ENCODE measurements at places on chromosomes 3 and 15.
A peak's percentile ranks its signal among the peaks of the same experiment; 100 is the strongest.

DNA sequence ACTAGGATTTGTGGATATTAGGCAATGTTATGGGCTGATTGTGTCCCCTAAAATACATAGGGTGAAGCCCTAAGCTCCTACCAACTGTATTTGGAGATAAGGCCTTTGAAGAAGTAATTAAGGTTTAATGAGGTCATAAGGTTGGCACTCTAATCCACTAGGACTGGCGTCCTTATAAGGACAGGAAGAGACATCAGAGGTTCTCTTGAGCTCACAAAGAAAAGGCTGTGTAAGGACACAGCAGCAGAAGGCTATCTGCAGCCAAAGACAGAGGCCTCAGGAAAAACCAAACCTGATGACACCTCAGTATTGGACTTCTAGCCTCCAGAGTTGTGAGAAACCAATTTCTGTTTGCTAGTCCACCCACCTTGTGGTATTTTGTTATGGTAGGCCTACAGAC is 416.7 kb downstream of the ZBTB20 start:
- no peak for DNase-seq

DNA sequence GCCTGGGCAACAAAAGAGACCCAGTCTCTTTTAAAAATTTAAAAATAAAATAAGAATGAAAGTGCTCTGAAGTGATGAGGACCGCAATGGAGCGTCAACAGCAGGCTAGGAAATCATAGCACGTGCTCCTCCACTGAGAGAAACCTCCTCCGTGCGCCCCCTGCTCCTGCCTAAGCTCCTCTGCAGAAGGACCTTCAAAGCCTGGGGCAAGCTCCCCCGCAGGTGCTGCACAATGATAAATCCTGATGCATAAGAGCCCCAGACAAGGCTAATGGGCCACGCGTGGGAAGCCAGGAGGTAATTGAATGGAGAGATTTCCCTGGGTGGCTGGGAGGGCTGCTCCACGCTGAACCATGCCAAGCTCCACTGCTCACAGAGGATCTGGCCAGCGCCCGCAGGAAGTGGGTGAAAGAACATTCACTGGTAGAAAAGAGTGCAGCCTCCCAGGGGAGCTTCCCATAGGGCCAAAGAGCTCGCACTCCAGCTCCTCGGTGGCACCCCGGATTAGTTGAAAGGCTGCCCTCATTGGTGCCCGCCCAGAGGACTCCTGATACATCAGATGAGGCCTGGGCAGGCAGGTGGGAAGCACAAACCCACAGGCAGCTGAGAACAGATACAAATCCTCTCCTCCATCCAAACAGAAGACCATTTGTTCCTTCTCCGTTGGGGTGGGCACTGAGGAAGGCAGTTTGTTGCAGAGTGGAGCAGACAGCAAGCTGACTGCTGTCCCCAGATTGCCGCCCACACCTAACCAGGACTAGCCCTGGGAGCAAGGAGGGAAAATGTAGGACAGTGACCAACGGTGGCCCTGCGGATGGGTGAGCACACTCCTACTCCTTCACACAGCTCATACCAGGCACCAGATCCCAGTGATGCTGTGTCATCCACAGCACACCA is 52.5 kb downstream of the CPN2 start:
- DNase-seq: no peak

DNA sequence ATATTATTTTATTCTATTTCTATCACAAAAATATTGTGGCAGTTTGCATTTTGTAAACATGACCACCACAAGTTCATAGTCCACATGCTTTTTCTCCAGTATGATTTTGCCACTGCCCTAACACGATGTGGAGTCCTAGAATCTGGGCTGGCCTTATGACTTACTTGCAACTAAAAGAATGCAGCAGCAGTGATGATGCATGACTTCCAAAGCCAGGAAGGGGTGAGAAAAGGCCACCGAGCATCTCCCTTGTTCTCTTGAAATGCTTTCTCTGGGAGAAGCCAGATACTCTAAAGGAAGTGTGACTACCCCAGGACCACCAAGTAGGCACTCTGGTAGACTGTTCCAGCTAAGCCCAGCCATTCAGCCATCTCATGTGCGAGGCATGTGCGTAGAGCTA is 191.6 kb upstream of the MRPL3 start:
- DNase-seq: no peak

GRCh38 chr3:197730200-197730599 is 6.5 kb downstream of the RUBCN start:
- no peak for DNase-seq

GRCh38 chr3:20878691-20879090 is 692.7 kb upstream of the SGO1 start:
- DNase-seq: no peak

- DNase-seq: peak; percentile 25
These were observed 778 bp upstream of the AP4E1 start for GRCh38 chr15:50907601-50908208.

GRCh38 chr3:145266368-145266767 is 894.6 kb downstream of the PLOD2 start:
- no peak for DNase-seq

DNA sequence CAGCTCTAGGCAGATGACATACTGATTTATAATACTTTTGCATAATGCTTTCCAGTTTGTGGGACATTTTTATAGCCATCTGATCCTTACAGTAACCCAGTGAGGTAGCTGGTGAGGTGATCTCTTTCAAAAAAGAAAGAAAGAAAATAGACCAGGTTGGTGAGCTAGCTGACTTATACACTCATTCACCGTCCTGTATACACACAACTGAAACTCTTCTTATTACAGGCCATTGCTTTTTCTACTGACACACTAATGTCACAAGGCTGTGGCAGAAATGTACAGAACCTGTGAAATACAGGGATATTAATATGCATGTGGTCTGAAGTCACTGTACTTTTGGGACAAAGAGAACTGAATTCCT is 150.2 kb upstream of the BHLHE40 start:
- DNase-seq: no peak

DNA sequence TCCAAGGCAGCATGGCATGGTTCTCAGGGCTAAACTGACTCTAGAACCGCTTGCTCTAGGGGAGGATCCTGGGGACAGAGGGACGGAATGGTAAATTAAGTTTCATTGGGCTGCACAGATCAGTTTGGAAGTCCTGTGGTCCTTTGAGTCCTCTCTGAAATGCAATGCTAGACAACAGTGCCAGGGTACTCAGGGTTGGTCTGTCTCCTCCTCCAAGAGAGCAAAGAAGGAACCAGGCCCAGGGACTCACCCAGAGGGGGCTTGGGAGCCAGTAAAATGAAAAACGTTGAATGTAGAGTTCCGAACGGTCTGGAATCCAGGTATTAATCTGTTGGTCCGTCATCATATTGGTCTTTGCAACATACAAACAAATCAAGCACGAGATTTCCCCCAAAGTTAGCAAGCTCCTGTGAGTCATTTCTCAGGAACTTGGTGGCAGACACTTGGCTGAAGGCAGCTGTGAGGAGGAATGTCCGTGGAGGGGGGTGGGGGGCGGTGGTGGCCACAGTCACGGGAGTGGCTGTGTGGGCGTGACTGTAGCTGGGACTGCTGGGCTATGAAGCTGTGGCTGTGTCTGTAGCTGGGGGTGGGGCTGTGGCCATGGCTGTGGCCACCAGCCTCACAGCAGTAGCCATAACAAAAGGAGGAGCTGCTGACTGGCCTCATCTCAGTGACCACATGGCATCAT is 361.0 kb downstream of the SHQ1 start:
- peak; percentile 93 for DNase-seq

DNA sequence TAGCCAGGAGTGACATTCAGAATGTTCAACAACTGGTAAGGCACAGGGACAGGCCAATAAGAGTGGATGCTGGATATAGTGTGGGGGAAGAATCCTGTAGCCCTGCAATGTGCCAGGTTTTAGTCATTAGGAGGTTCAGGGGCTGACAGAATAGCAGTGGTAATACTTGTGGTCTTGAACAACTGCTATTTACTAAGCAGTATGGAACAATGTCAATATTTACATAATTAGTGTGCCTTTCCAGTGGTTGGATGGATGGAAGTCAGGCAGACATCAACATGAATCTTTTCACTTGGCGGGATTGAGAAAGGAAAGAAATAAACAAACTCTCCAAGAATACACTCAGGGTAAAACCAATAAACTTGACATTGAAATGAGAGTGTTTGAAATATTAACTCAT is 55.1 kb downstream of the OTOL1 start:
- no peak for DNase-seq

GRCh38 chr3:65573548-65574116 is 465.1 kb downstream of the MAGI1 start:
- DNase-seq: no peak

GRCh38 chr3:56879436-56880215 is 77.9 kb upstream of the ARHGEF3 start:
- DNase-seq: no peak

GRCh38 chr15:62391641-62392262 is 226.7 kb upstream of the C2CD4B start:
- peak; percentile 27 for DNase-seq

GRCh38 chr3:52402101-52402521 is 42.8 kb downstream of the SEMA3G start:
- DNase-seq: no peak

- DNase-seq: no peak
These were observed 14.9 kb downstream of the KBTBD12 start for GRCh38 chr3:127929818-127930413.

GRCh38 chr3:98246142-98246541 is 17.9 kb upstream of the OR5H6 start:
- no peak for DNase-seq

DNA sequence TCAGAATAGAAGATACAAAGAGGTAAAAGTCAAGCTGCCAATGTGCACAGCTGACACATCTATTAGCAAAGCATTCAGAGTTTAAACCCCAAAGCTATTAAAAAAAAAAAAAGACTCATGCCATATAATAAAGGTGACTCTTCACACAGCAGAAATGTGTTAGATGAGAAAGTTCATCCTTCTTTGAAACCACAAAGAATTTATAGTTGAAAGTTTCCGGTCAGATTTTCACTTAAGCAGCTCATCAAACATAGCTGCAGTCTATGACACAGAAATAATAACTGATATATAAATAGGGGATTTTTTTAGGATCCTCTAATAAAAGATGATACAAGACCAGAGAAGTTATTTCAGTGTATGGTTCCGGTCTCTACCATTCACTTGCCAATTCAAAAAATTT is 76.6 kb downstream of the WWTR1 start:
- DNase-seq: no peak

GRCh38 chr3:29515451-29515850 is 234.6 kb downstream of the RBMS3 start:
- DNase-seq: peak; percentile 69
